GM12878 (cell line): ENCODE measurements at places on chromosomes 11 and 22.

GRCh38 chr11:32434356-32435151 lies 785 bp downstream of the WT1 start:
- no peak for DNase-seq
- no peaks in the 10 kb centered on the region for H3K36me3 ChIP-seq
- no peak overlapping the region for H3K27ac ChIP-seq
- H3K4me1 ChIP-seq = no peaks in the 10 kb centered on the region

GRCh38 chr11:61507012-61507768 lies 1.4 kb upstream of the LRRC10B start:
- no peak for DNase-seq
- H3K27me3 ChIP-seq = peaks cover 10% of the 10 kb centered on the region

DNA sequence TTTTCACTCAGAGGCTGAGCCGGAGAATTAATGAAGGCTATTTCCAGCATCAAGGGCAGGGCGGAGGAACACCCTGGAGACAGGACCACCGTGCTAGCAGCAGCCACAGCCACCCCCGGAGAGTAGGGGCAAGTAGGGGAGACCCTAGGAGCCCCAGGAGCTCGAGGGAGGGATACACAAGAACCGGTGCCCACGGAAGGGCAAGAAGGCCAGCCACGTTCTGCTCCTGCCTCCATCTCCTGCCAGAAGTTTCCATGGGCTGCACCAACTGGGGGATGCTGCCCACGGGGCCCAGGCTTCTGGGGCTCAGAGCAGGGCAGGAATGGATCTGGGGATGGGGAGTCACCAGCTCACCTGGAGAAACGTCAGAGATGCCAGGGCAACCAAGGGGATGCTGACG lies 626.8 kb downstream of the TBC1D22A start:
- H3K27me3 ChIP-seq = no peaks in the 10 kb centered on the region
- no peak overlapping the region for H3K27ac ChIP-seq
- H3K36me3 ChIP-seq = no peaks in the 10 kb centered on the region
- no peak overlapping the region for H3K4me3 ChIP-seq

GRCh38 chr11:64675450-64676260 lies 47.3 kb downstream of the NRXN2 start:
- no peak for DNase-seq
- H3K27me3 ChIP-seq = peaks cover 4% of the 10 kb centered on the region; the same call in 1 of the 2 replicates
- no peaks in the 10 kb centered on the region for H3K36me3 ChIP-seq

DNA sequence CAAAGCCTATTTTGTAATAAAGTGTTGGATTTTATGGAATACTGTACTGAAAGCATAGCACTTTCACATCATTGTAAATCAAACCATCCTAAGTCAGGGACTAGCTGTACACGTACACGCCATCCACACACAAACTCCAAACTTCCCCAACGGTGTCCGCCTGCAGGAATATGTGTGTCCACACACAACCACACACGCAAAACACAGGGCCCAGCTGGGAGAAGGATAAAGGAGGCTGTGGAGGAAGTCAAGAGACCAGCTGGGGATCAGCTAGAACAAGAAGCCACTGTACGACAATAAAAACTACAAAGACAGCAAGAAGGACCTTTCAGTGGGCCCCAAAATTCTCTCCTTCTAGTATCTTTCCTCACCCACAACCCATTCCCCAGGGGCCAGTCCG lies 1.6 kb downstream of the TRIM29 start:
- no peaks in the 10 kb centered on the region for H3K4me1 ChIP-seq
- no peak overlapping the region for H3K4me3 ChIP-seq
- no peak overlapping the region for H3K27ac ChIP-seq
- H3K27me3 ChIP-seq = peaks cover 13% of the 10 kb centered on the region
- no peak for DNase-seq

DNA sequence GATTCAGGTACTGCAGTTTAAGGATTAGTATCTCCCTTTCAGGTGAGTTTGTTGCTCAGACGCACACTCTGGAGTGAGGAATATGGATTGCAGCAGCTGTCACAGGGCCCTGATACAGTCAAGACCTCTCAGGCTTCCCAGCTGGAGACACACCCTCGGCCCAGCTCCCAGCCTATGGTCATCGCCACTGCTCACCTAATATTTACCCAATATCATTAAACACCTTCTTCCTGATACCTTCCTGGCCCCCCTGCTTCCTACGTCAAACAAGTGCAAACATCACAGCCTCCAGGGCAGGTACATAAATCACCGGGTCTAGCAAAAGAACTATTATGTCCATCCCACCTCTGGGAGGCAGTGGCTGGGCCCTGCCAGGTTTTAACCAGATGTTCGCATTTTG lies 213.3 kb downstream of the MN1 start:
- H3K4me3 ChIP-seq = no peak overlapping the region
- H3K27ac ChIP-seq = no peak overlapping the region
- H3K27me3 ChIP-seq = no peaks in the 10 kb centered on the region; the same call in none of the 2 replicates
- H3K4me1 ChIP-seq = no peaks in the 10 kb centered on the region
- no peak for DNase-seq
- H3K36me3 ChIP-seq = no peaks in the 10 kb centered on the region

GRCh38 chr11:11173316-11174025 lies 179.6 kb downstream of the CSNK2A3 start:
- no peak overlapping the region for H3K27ac ChIP-seq
- H3K27me3 ChIP-seq = no peaks in the 10 kb centered on the region
- DNase-seq = no peak
- no peak overlapping the region for H3K4me3 ChIP-seq
- peaks cover 33% of the 10 kb centered on the region for H3K4me1 ChIP-seq

DNA sequence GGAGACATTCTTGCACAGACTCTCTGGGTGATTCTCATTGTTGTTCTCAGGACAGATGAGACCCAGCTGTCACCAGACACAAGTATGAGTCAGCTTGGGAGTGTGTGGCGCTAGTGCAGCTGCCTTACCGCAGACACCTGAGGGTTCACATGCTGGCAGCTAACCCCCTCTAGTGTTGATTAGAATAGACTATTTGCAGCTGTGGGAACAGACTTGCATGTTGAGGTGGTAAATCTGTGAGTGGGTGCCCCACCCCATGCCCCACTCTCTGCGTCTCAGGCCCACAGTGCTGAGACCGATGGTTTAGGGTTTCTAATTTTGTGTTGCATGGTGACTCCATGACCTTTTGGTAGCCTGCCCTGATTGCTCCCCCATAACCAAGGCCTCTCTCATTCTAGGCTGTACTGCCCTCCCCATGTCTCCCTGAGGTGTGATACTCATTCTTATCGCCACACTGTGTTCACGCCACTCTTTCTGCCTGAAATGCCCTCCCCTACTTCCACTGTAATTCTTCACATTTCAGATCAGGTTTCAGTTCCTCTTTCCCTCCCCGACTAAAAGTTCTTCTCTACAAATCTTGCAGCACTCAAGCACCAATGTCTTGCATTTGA lies 73.7 kb upstream of the KIRREL3 start:
- H3K36me3 ChIP-seq = no peaks in the 10 kb centered on the region
- no peak overlapping the region for H3K27ac ChIP-seq
- peaks cover 12% of the 10 kb centered on the region for H3K4me1 ChIP-seq

DNA sequence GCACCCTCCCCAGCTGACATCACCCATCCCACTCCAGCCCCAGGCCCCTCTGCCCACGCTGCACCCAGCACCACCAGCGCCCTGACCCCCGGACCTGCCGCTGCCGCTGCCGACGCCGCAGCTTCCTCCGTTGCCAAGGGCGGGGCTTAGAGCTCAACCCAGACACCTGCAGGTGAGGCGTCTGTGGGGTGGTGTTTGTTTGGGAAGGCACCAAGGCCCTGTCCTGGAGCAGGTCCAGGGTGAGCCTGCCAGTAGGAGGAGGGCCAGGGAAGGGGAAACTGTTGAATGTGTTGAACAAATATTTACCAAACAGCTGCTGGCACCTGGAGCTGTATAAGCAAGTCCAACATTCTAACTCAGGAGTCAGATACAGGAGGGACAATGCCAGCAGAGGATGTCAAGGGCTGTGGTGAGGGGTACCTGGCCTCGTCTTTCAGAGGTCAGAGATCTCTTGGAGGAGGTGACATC lies 3.1 kb downstream of the VEGFB start:
- peaks cover 46% of the 10 kb centered on the region for H3K4me1 ChIP-seq
- H3K36me3 ChIP-seq = no peaks in the 10 kb centered on the region
- no peaks in the 10 kb centered on the region for H3K27me3 ChIP-seq
- no peak overlapping the region; the same call in 1 of the 2 replicates for H3K27ac ChIP-seq
- no peak overlapping the region for H3K4me3 ChIP-seq

DNA sequence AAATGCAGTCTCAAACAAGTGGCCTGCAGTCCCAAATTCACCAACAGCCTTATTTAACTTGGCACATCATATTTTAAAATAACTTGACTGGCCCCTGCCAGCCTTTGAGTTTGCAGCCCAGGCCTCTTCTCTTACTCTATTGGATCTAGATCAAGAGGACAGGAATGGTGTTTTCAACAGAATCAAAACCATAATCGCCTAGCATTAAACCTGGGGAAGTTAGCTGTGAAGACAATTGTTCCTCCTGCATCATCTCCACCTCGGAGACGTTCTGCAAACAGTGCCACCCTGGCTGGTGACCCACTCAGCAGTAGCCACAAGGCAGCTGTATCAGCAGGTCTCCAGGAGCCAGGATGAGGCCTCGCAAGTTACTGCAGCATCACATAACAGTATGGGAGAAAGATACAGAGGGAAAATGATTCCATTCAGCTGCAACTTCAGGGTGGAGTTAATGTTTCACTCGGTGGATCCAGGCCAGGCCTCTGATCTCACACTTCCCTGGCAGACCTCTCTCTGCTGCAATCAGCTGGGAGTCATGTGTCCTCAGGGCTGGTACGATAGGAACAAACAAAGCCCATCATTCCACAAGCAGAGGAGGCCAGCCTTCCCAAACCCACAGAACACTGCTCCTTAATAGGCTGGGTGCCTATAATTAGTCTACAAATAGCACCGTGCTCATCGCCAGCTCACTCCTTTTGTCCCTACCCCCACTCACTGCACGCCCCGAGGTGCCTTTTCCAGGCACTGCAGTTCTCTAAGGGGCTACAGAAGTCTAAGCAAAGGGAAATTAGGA lies 18.6 kb upstream of the SCN2B start:
- no peaks in the 10 kb centered on the region for H3K27me3 ChIP-seq
- no peak overlapping the region for H3K27ac ChIP-seq
- H3K4me3 ChIP-seq = no peak overlapping the region
- H3K36me3 ChIP-seq = no peaks in the 10 kb centered on the region
- no peaks in the 10 kb centered on the region for H3K4me1 ChIP-seq

GRCh38 chr11:134783234-134783633 lies 371.2 kb upstream of the B3GAT1 start:
- no peaks in the 10 kb centered on the region for H3K4me1 ChIP-seq
- H3K27me3 ChIP-seq = no peaks in the 10 kb centered on the region; the same call in 1 of the 2 replicates
- no peaks in the 10 kb centered on the region for H3K36me3 ChIP-seq
- no peak for DNase-seq

DNA sequence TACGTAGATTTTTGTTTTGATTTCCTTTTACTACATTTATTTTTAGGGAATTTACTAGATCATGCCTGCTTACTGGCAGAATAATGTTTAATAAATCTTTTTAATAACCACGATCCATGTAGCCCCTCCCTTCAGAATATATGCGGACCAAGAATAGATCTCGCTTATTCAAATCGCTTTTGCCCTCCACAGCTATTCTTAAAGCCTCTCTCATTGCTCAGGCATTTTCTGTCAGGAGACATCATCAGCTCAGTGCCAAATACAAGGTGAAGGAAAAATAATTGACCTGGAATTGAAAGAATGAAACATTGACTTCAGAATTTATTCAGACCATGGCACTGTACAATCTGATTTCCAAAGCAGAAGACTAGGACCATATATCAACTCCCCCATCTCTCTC lies 10.0 kb upstream of the JAML start:
- no peak overlapping the region for H3K27ac ChIP-seq
- H3K4me3 ChIP-seq = no peak overlapping the region
- H3K4me1 ChIP-seq = no peaks in the 10 kb centered on the region
- DNase-seq = no peak
- no peaks in the 10 kb centered on the region for H3K27me3 ChIP-seq
- H3K36me3 ChIP-seq = peaks cover 2% of the 10 kb centered on the region

GRCh38 chr11:64762277-64762673 lies 2.5 kb upstream of the PYGM start:
- DNase-seq = no peak
- H3K4me1 ChIP-seq = peaks cover 17% of the 10 kb centered on the region
- H3K27me3 ChIP-seq = no peaks in the 10 kb centered on the region
- H3K27ac ChIP-seq = no peak overlapping the region

DNA sequence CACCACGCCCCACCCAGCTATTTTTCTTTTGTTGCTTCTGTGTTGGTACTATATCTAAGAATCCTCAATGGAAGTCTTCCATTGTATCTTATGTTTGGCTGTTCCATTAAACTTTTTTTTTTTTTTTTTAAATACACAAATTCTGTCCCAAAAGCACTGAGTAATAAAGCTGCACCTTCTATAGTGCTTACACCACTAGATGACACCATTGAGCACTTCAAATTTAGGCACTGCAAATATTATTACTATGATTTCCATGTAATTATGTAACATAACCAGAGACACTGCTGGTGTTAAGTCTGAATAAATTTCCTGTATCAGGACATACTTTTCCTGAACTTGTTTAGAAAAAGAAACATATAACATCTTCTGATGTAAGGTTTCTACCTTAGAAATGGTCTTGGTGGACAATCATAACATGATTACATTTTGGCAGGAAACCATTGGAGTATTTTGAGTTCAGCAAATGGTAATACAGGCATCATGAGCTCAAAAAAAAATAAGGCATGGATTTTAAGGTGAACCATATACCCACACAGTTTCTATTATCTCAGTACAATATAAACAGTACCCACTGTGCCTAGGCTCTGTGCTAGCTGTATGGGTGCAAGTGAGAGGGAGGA lies 110.5 kb downstream of the ATG16L2 start:
- H3K36me3 ChIP-seq = peaks cover 6% of the 10 kb centered on the region
- no peak overlapping the region for H3K4me3 ChIP-seq
- no peaks in the 10 kb centered on the region for H3K4me1 ChIP-seq
- peak; percentile 13 for DNase-seq
- no peaks in the 10 kb centered on the region for H3K27me3 ChIP-seq

GRCh38 chr11:102600666-102601065 lies 24.5 kb downstream of the MMP20 start:
- no peaks in the 10 kb centered on the region for H3K27me3 ChIP-seq
- H3K4me1 ChIP-seq = peaks cover 3% of the 10 kb centered on the region; the same call in 1 of the 2 replicates
- no peak for DNase-seq

GRCh38 chr22:20887375-20887774 lies 28.6 kb downstream of the SNAP29 start:
- H3K4me3 ChIP-seq = no peak overlapping the region
- no peaks in the 10 kb centered on the region for H3K4me1 ChIP-seq
- H3K27ac ChIP-seq = no peak overlapping the region
- no peaks in the 10 kb centered on the region for H3K27me3 ChIP-seq

- no peaks in the 10 kb centered on the region for H3K27me3 ChIP-seq
- H3K4me1 ChIP-seq = no peaks in the 10 kb centered on the region
- H3K27ac ChIP-seq = peak overlapping the region; percentile 17; the same call in 1 of the 2 replicates
- H3K36me3 ChIP-seq = no peaks in the 10 kb centered on the region
Measured at GRCh38 chr11:15969701-15970329, 386.5 kb downstream of the SOX6 start.

GRCh38 chr11:79174045-79175008 lies 266.5 kb downstream of the TENM4 start:
- H3K27ac ChIP-seq = no peak overlapping the region
- no peaks in the 10 kb centered on the region for H3K36me3 ChIP-seq
- no peak for DNase-seq
- H3K4me3 ChIP-seq = no peak overlapping the region
- no peaks in the 10 kb centered on the region; the same call in none of the 2 replicates for H3K27me3 ChIP-seq

GRCh38 chr11:21625982-21626381 lies 566.9 kb upstream of the ANO5 start:
- H3K36me3 ChIP-seq = no peaks in the 10 kb centered on the region
- no peak overlapping the region for H3K4me3 ChIP-seq
- no peak overlapping the region for H3K27ac ChIP-seq
- no peaks in the 10 kb centered on the region for H3K27me3 ChIP-seq
